A172 (cell line): ENCODE measurements at places on chromosomes 12 and 14.

DNA sequence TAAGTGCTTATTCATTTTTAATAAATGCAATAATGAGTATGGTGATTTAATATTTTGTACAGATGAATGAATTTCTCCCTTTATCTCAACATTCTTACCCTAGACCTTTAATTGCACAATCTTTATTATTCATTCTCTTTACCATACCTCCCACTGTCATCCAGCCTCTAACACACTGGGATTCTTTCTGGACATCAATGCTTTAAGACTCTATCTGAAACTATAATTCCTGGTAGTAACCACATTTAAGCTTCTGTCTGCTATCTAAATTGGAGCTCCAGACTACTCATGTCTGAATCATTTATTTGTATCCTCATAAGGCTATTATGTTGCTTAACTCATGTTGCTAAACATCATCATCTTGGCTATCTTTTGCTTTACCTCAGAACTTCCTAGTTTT lies 270.2 kb downstream of the ALG10B start:
- peak; percentile 27 for DNase-seq

- peak; percentile 41 for DNase-seq
These were observed 1.2 kb downstream of the CLIP1 start for GRCh38 chr12:122421187-122421820.

DNA sequence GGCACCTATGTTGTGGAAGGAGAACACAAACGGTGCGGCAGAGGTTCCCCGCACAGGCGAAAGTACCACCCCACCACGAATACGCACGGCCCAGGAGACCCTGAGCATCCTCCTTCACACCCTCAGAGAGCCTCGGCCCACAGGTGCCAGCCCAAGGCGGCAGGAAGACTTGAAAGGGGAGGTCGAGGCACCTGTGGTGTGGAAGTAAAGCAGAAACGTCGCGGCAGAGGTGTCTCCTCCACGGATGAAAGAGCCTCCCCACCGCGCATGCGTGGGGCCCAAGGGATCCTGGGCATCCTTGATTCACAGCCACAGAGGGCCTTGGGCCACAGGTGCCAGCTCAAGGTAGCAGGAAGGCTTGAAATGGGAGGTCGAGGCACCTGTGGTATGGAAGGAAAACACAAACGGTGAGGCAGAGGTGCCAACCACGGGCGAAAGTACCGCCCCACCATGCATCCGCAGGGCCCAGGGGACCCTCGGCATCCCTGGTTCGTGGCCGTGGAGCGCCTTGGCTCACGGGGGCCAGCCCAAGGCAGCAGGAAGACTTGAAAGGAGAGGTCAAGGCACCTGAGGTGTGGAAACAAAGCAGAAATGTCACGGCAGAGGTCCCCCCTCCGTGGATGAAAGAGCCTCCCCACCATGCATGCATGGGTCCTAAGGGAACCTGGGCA lies 380.1 kb downstream of the ALG10 start:
- DNase-seq: no peak

DNA sequence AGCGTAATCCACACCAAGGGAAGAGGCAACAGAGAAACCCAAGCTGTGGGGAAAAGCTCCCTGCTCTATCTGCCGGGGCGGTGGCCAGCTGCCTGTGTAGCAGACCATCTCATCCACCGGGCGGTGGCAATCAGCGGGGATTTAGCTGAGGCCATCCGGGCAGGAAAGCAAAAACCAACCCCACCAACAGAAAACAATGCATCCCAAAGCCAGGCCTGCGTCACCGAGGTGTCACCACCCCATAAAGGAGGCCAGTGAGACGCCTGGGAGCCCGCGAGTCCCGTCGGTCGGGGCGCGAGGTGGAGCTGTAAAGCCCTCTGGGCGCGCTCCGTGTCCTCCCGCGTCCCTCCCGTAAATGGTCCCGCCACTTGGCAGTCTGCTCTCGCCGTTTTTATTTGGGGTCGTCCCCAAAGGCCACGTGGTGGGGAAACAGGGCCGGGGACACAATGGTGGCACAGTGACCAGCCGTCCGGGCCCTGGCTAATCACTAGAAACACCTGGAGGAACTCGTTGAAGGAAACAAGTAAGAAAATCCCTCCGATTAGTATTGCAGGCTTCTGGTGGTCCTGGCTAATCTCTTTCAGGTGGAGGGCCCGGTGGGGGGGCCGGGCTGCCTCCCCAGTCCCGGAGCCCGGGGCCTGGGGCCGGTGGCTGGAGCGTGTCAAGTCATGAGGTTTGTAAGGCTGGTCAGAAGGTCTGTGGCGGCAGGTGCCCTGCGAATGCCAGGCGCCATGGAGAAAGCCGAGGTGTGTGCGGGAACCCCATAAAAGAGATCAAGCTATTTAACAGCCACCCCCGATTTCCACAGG lies 94.7 kb upstream of the GSC start:
- no peak for DNase-seq

DNA sequence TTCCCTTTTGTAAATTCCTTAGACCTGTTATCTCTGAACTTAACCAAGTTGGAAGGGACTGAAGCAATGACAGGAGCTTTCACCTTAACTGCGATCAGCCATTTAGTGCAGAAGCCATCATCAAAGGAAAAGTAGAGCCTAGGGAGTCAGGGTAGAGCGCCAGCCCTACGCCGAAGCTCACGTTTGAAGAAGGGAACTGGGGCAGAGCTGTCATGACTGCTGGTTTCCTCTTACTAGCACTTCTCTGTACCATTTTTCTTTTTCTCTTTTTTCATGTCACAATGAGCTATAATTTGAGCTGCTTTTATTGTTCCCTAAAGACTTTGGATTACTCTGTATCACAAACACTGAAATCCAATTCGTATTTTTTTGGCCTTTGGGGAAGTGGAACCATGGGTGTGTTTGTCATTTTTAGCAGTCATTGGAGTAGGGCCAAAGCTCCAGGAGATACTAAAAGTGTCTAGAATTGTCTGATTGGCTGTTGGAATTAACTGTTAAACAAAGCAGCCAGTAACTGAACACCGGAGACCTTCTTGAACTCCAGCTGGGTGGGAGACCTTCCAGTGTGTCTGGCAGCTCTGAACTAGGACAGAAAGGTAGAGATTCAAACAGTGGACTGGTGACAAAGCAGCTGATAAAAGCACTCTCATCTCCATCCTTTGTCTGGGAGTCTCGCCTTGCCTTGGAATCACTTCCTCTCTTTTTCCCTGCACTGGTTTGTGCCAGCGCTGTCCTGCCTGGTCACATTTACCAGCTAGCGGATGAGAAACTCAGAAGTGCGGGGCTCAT lies 9.1 kb downstream of the MTRFR start:
- no peak for DNase-seq

GRCh38 chr14:87628129-87628528 lies 364.9 kb downstream of the GALC start:
- peak; percentile 57 for DNase-seq

GRCh38 chr12:6362403-6362802 lies 13.0 kb downstream of the SCNN1A start:
- peak; percentile 58 for DNase-seq

DNA sequence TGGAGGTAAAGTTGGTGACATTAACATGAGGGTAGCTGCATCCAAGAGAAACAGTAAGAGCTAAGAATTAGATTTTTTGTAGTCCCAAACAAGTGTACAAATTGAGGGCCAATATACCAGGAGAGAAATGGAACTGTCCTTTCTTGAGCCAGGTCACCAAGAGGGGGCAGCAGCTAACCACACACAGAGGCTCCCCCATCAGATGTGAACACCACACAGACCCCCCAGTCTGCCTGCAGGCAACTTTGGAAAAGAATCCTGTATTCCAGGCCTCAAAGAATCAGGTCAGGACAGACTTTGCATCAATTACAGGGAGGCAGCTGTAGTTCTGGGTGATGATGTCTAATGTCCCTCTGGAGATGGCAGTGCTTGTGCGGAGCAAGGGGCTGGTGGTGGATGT lies 77.9 kb downstream of the SPTB start:
- DNase-seq: no peak

- peak; percentile 40 for DNase-seq
These were observed 73.4 kb upstream of the EIF5 start for GRCh38 chr14:103260629-103261124.

- no peak for DNase-seq
These were observed 128.7 kb downstream of the CNTN1 start for GRCh38 chr12:40820794-40821484.

GRCh38 chr12:8823565-8824300 lies 1.3 kb downstream of the A2ML1 start:
- peak; percentile 1 for DNase-seq

- peak; percentile 3 for DNase-seq
These were observed 17.6 kb downstream of the CLEC14A start for GRCh38 chr14:38238332-38238731.

DNA sequence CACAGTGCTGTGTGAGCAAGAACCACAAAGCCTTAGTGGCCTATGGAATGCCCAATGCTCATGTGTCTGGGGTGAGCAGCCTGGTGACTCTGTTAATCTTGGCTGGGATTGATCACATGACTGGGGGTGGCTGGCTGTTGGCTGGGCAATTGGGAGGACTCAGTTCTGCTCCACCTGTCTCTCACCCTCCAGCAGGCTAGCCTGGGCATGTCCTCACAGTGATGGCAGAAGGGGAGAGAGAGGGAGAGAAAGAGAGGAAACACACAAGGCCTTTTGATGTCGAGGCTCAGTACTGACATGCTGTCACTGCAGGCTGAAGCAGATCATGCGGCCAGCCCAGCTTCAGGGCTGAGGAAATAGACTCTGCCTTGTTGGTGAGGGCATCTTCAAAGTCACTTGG lies 136.8 kb downstream of the TBX5 start:
- DNase-seq: no peak

GRCh38 chr12:32568228-32568627 lies 110.9 kb upstream of the DNM1L start:
- peak; percentile 51 for DNase-seq

GRCh38 chr14:93954900-93955849 lies 21.2 kb downstream of the ASB2 start:
- DNase-seq: no peak

DNA sequence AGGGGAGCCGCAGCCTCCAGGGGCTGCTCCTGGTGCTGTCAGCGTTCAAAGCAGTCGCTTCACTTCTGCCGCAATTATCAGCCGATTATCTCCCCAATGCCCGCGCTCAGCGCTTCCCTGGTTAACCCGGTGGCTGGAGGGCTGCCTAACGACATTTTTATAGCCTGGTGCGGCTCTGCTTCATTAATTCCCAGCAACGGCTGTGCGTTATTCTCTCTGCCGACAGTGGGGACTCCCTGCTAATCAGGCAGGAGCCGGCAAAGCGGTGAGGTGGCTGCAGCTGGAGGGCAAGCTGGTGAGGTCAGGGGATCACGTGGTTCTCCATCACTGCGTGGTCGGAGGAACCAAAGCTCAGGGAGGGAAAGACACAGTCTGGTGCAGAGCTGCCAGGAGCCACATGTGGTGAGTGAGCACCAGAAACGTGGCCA lies 62.9 kb downstream of the GLRX5 start:
- DNase-seq: no peak

DNA sequence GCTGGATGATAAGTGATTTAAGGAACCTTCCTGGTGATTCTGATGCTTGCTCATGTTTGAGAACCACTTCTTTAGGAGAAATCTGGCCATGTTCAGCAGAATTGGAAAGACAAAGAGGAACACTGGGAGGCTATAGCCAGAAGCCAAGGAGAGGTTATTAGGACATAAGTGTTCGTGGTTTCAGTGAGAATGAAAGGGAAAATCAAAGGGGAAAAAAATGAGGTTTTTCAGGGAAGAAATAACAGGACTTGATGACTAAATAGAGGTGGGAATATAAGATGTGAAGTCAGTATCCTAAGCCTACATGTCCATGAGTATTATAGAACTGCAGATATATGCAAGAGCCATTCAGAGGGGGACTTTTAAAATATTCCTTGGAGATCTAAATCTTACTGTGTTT lies 95.6 kb downstream of the DAAM1 start:
- DNase-seq: no peak

DNA sequence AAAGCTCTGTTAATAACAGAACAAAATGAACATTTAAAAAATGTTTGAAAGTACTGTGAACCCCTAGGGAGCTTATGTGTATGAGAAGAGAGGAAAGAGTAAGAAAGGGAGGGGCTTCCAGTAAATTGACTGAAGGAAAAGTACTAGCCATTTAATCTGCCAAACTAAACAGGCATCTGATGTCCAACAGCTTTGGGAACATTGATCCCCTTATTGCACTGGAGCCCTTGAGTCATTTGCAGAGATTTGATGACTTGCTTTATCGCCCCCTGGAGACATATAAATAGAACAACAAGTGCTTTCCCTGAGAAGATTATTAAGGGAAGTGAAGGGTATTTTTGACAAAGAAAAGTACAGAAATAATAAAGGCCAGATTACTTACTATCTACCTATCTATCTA lies 319.3 kb upstream of the NOVA1 start:
- DNase-seq: peak; percentile 3

- no peak for DNase-seq
These were observed 55.6 kb upstream of the JDP2 start for GRCh38 chr14:75372260-75372659.

GRCh38 chr12:5956987-5957386 lies 11.9 kb upstream of the ANO2 start:
- DNase-seq: no peak

DNA sequence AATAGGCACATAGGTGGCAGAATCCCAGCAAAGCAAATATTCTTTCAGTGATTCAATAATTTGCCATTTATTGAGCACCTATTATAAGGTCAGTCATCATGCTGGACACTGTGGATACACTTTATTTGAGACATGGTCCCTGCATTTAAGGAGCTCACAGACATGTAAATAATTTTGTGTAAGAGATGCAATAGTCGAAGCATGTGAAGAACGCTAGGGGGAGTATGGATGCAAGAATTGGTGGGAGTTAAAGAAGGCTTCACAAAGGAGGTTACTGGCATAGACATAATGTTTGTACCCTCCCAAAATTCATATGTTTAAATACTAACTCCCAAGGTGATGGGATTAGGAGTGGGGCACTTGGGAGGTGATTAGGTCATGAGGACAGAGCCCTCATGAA lies 260.6 kb upstream of the GARIN6 start:
- DNase-seq: peak; percentile 6

DNA sequence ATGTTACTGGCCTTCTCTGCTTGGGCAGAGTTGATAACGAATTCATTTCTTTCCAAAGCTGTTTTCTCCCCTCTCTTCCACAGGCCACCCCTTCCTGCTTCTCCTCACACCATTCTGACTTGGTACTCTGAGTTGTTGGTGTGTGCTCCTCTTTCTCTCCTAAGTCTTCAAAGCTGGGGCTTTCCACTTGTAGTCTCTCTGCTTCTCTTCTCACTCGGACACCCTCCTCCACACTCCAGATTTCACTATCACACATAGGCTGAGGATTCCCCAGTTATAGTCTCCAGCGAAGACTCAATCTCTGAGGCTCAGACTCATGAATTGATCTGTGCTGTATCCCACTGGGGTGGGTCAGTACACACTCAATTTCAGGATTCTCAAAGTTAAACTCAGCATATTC lies 201.0 kb downstream of the SSPN start:
- DNase-seq: no peak

GRCh38 chr14:56194042-56194441 lies 75.8 kb downstream of the PELI2 start:
- no peak for DNase-seq

- no peak for DNase-seq
These were observed 110.0 kb downstream of the ATP23 start for GRCh38 chr12:58051378-58051777.

DNA sequence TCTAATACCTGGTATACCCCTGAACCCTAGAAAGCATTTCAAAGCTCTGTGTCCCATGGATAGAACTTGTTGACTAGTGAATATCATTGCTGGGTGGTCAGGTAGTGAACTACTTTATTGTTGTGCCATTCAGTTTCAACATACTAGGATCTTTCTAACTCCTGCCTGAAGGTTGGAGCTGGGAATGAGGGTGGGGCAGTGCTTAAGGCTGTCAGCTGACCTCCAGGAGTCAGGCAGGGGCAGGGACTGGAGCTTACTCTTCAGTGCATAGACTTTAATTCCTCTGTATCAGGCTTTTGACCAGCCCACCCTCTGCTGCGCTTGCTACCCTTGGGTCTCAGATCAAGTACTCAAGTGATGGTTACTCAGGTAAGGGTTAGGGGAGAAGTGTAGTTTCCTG lies 102.6 kb upstream of the RFX4 start:
- DNase-seq: no peak
